ENCODE measurements at places on chromosomes 5 and 9.

DNA sequence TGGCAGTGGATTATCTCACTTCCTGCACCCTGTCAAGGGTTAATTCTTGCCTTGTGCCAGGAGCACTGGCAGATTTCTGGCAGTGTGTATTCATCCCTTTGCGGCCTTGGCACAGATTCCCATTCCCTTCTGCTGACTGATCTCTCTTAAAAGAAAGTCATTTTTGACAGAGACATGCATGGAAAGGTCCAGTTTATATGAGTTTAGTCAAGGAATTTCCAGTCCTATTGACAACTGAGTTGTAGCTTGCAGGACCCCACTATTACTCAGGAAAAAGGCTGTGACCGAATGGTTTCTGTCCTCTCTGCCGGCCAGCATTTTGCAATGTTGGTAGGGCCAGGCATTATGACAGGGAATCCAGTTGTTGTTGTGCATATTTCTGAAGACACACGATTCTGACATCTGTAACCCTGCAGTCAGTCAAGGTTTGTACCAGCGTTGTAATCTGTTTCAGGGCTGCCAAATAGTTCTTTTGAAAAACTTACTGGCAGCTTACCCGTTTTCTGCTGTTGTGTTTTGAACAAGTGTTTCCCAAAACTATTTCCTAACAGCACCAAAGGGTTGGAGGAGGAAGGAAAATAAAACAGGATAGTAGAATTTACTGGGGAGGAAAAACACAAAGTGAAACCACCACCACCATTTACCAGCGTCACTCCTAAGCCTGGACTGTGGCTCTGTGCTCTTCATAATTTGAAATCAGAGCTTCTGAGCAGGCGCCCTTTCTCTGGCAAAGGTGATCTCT, 243.4 kb upstream of the KLF4 start:
- no peak for DNase-seq

GRCh38 chr9:92564982-92565381, 29.2 kb upstream of the ECM2 start:
- no peak for DNase-seq

- DNase-seq = no peak
These were observed 4.8 kb downstream of the IL9 start for GRCh38 chr5:135890867-135891266.

- no peak for DNase-seq
These were observed 126.0 kb downstream of the SLIT3 start for GRCh38 chr5:169174923-169175322.

DNA sequence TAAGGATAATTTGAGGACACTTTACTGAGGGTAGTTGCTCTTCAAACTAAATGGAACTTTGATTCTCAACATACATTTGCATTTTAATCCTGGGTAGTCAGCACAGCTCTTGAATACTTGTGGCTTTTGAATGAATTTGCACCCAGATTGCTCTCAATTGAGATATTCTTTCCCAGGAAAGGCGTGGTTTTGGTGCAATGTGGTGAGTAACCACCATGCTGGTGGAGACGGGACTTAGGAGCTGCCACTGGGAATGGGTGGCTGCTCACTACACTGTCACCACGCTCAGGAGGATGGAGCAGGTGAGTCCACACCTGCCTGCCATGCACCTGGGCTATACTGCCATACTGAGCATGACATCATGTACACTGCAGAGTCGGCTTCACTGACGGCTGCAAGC, 99.2 kb downstream of the IRX1 start:
- DNase-seq = no peak

All from urinary bladder (tissue), 4 donors.